MV-4-11 (cell line): ENCODE measurements at places on chromosomes 13 and 19.

GRCh38 chr19:47255879-47256692, at the start of gene CCDC9:
TSS of gene CCDC9 (plus strand) at chr19:47256525. CDS start at chr19:47258401, 1,876 bp downstream.
- DNase-seq: peak; percentile 97

- no peak for DNase-seq
Measured at GRCh38 chr19:50303558-50303957, 25.6 kb downstream of the KCNC3 start.

DNA sequence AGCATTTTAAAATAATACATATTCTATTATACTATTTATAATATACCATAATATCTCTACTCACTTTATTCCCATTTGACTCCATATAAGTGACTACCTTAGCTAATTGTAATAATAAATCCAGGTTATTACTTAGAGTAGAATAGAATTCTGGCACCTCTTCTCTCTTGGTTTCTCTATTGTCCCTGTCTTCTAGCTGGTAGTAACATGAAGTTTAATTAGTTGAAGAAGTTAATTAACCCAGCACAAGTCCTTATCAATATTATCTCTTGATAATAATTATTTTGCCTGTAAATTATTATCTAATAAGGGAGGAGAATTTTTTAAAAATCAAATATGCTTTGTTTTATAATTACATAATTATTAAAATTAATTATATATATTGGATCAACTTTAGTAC, 1571.2 kb upstream of the PRR20A start:
- no peak for DNase-seq

DNA sequence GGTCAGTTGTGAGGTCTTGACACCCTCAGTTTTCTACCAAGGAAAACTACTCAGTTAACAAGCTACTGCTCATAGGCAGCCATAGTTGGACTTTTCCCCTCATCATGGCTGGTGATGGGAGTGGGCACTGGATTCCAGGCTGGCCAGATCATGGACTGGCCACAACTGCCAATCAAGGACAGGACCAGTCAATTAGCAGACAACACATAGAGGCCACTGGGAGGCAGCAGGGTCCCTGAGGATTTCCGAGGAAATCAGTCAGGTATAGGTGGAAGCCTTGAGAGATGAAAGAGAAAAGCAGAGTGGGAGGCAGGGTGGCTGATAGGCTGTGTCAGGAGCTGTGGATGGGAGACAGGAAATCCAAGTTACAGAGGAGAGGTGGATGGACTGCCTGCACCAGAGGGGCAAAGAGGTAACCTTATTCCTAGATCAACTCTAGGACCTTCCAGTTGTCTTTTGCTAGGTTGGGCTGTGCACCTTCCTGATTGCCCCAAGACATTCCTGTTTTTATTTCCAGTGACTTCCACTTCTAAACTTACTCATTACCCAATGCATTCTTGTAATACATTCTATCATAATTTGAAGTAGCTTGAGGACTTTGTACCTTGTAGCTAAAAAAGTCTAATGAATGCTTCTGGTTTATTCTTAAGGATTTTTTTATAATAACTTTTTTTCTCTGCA, 361.8 kb downstream of the KCNRG start:
- DNase-seq: no peak

- peak; percentile 81 for DNase-seq
Measured at GRCh38 chr19:1266129-1266915, 2.8 kb upstream of the CIRBP start.

DNA sequence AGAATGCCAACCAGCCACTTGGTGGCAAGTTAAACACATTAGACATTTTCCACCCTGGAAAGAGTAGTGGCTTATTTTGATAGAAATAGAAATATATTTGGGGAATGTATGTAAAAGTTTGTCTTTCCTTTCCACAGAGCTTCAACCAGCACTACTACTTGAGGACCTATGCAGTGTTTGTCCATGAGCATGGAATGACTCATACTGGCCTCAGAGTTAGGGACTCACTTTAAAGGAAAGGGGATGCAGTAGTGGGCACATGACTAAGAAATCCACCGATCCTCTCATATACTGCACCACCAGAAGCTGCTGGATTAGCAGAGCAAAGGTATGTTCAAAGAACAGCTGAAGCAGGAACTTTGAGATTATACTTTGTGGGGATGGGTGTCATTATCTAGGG, 62.6 kb downstream of the LACC1 start:
- no peak for DNase-seq

- DNase-seq: no peak
Measured at GRCh38 chr13:108981407-108981806, 352.0 kb downstream of the MYO16 start.

GRCh38 chr19:45924891-45925447, 10.4 kb upstream of the NANOS2 start:
- DNase-seq: no peak

DNA sequence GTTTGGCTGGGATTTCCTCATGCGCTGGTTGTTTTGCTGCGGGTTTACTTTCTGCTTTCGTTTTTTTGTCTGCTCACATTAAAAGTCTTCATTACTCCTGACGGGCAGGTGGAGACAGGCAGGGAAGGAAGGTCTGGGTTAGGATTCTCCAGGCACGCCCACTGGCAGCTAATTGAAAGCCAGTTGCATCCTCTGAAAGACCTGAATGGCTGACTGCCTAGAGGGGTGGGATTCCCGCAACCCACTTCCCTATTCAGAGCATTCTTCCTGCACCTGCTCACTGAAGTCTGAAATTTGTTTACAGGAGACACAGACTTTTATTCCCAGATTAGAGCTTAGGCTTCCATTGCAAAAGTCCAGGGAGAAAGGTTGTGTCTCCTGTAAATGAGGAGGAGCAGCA, 172.0 kb downstream of the UQCRFS1 start:
- DNase-seq: no peak

GRCh38 chr13:45521297-45521696, 56.6 kb downstream of the COG3 start:
- peak; percentile 97 for DNase-seq

DNA sequence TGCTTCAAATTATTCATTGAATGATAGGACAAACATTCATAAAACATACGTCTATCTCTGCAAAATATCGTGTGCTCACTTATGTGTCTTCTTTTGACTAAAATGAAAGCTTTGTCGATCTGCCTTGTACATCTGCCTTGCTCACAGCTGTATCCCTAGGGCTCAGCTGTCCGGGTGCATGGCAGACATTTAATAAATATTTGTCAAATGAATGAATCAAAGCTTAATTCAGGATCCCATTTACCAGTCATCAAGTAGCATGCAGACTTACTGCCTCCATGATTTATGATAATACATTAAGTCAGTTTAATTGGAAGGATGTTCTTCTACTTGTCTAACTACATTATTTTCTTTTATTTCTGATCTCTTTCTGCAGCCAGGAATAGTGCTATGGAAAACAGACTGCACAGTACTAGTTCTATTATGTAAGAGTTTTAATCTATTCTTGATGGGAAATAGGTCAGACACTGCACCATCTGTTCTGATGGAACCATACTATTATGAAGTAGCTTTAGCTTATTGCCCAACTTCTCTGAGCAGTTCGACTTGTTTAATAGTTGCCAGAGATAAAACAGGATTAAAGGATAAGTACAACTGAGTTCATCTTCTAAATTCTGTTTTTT, 13.2 kb downstream of the SLC46A3 start:
- peak; percentile 52 for DNase-seq

- DNase-seq: no peak
Measured at GRCh38 chr13:94936633-94937032, 224.3 kb upstream of the SOX21 start.

DNA sequence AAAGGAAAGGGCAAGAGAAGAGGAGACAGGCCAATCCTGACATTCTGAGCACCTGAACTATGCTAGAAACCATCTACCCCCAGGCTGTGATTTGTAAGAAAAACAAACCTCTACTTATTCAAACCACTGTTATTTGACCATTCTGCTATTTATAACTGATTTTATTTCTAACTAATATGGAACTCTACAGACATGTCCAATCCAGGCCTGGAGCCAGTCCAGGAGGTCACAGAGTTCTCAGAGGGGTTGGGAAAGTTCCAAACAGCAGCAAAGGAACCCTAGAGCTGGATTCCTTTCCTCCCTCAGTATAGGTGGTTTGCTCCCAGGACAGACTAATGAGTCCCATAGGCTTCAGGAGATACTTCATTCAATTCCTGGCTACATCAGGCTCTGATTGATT, 24.2 kb downstream of the SIAH3 start:
- DNase-seq: no peak

DNA sequence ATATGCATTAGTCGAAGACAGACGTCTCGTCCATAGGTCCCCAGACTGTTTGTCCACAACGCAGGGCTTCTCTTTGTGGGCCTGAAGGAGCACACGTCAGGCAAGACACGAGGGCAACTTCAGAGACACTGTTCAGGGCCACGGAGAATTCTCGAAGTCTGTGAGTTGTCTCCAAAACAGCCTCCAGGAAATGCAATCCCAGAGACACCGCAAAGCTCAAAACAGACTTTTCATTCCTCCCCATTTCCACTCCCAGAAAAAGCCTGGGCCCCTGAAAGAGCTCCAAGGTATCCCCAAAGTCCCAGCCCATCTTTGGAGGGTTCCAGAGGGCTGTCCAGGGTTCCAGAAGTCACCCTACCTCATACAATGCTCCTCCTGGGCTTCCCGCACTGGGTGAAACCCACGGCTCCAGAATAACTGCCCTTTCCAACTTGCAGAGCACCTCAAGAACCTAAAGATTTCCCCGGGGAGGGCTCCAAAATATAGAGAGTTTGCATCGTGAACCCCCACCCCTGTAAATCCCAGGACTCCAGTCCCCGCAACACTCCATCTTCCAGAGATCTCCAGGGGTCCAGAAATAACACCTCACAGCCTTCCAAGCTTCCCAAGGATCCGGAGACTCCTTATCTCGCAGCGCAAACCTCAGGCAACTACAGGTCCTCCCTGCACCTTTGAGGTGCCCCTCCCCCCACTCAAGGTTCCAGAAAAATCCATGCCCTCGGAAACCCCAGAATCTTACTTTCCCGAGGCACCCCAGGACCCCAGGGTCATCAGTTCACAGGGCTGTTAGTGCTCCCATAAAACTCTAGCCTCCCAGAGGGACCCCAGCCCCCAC, 687 bp upstream of the FTL start:
- peak; percentile 69 for DNase-seq

DNA sequence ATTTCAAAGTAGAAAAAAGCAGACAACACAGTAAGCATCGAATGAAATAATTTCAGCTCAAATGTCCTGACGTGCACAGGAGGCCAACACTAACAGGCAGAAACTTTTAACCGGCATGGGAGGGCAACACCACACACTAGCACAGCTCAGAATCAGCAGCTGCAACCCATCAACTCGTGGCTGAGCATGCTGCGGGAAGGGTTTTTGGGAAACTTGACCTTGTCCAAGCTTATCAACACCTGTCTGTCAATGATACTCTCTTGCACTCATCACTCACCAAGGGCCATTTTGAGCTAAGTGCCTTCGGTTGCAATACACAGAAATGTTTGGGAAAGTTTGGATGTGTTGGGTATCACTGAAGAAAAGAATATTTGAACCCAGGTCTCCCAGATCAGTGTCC, 483.7 kb downstream of the TSHZ3 start:
- no peak for DNase-seq

GRCh38 chr19:42985588-42985987, 40.7 kb downstream of the PSG11 start:
- no peak for DNase-seq

DNA sequence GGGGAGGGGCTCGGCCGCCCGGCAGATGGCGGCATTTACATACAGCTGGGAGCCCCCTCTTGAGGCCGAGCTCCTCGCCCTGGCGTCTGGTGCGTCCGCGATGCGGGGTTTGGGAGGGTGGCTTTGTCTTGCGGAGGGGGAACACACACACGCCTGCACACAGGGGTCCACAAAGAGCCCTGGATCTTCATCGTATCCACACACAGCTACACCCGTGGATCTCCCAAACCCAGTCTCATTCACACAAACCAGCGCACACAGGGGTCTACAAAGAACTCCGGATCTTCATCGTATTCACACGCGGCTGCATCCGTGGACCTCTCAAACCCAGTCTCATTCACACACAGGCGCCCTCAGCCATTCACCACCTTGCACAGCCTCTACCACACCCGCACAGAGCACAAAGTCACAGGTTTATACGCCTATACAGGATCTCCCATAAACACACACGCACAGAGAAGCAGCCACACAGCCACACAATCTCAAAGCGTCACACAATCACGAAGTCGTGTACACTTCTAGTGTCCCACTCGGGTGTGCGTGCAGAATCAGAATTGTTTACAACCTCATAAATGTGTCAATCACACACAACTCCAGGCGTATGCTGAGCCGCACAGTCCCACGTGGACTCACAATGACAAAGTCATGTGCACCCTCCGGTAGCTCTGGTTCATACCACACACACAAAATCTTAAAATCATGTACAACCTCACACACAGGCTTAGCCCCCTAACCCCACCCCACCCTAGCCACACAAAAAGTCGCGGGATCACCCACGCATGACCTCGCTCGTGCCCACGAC, 550 bp upstream of the DLL3 start:
- peak; percentile 45 for DNase-seq

- DNase-seq: no peak
Measured at GRCh38 chr19:32866564-32867265, 2.9 kb downstream of the SLC7A9 start.

DNA sequence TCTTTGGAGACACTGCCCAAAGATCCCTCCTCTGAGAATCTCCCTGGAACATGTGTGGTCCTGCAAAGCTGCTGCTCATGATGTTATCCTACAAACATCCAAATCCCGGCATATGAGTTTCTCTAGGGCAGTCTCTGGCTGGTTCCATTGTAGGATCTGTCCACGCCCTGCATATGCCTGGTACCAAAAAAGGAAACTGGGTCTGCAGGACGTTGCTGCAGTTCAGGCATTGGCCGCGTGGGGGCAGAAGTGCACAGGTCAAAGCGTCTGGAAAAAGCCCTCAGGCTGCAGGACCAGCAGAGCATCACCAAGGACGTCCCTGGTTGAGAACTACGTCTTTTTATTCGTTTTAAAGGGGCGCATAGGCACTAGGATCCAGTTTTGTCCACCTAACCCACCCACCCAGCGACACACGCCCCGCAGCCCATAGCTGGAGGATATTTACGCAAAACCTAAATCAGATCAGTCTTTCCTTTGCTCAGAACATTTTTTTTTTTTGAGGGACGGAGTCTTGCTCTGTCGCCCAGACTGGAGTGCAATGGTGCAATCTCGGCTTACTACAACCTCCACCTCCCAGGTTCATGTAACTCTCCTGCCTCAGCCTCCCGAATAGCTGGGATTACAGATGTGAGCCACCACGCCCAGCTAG, 12.9 kb upstream of the ZNF564 start:
- peak; percentile 87 for DNase-seq

GRCh38 chr19:27962264-27962663, 1250.7 kb downstream of the UQCRFS1 start:
- peak; percentile 60 for DNase-seq

DNA sequence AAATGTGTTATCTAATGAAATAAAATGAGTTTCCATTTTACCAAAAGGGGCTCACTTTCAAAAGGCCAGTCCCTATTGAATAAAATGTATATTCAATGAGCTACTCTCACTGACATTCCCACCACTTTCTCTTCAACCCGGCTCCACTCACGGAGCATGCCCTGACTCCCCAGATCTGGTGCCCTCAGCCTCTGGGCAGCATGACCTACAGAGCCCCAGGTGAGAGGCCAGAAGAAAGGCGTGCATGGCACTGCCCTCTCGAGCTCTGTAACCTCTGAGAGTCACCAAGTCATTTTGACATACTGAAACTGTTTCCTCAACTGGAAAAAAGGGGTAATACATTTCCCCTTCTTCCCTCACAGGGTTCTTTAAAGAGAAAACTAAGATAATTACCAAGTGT, 25.2 kb upstream of the SIAH3 start:
- no peak for DNase-seq

- DNase-seq: peak; percentile 97
Measured at GRCh38 chr19:48724796-48725753, 5.5 kb upstream of the MAMSTR start.
